ENCODE measurements at places on chromosomes 11 and 22.

GRCh38 chr11:122642472-122642922 is 13.0 kb upstream of the UBASH3B start:
- no peak for DNase-seq

DNA sequence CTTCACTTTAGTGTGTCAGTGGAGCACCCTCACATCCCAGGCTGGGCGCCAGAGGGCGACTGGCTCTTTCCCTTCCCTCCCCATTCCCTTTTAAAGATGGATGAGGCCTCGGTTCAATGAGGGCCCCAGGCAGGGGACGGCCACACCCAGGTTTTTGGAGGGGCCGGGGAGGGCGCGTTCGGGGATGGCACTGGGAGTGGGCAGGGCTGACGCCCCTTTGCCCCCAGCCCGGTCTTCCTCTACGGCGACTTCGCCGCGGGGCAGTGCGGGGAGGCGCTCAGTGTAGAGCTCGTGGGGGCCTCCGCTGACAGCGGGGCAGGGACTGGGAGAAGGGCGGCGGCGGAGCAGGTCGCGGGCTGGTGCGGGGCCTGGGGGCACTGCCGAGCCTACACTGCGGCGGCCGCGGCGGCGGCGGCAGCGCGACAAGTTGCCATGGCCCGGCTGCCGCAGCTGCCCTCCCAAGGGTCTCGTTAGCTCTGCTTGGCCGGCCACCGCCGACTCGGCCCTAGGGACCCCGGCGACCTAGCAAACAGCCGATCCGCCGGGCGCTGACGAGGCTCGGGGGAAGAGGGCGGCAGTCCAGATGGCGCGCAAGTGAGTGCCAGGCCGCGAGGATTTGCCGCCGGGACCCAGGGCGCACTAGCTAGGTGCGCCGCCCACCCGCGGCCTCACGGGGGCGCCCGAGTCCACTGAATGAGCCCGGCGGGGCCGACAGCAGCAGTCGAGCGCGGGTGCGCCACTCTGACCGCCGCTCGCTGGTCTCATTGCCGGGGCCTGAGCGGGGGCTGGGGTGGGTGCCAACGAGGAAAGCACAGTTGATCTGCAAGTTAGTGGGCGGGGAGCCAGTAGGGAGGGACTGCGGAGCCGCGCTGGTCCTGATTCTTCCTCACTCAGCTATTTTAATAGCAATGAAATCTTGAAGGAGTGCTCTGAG is 92.7 kb downstream of the RRM1 start:
- no peak for DNase-seq

DNA sequence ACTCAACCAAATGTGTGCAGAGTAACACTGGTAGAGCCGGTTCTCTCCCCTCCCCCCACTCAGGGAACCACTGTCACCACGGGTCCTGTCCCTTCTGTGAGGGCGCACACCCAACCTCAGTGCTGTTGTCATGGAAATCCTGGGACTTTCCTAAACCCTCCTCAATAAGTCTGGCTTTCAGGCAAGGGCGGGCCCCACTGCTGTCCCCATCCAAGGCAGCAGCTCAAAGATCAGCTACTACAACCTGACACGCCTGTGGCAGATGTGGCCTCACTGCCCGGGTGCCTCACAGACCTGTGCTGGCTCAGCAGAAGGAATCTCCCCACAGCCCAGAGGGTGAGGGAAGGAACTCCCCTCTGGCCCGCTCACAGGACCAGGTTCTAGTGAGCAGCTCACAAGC is 2.2 kb downstream of the PRODH start:
- no peak for DNase-seq

DNA sequence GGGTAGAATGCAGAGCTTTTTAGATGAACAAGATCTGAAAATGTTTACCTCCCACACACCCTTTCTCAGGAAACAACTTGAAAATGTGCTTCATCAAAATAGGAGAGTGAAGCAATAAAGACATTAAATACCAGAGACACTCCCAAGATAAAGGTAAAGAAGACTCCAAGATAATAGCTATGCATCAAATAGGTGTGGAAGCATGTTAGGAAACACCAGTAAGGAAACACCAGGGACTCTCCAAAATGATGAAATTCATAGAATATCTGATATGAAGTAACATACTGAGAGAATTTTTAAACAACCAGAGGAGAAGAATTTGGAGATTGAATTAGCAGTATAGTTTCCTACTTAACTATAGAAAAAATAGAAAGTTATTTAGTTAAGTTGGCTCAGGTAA is 57.0 kb downstream of the OR10A6 start:
- no peak for DNase-seq

GRCh38 chr11:4093519-4094347 is 866 bp upstream of the RRM1 start:
- no peak for DNase-seq

- no peak for DNase-seq
Measured at GRCh38 chr11:104694259-104695064, 203.8 kb downstream of the CASP12 start.
